ENCODE measurements at places on chromosomes 4 and X.

- no peak for DNase-seq
Observed at GRCh38 chr4:70838204-70838603, 1.5 kb downstream of the GRSF1 start.

GRCh38 chrX:130174045-130174704 lies 2.4 kb downstream of the RAB33A start:
- DNase-seq: no peak

GRCh38 chr4:65014078-65014477 lies 604.8 kb upstream of the TECRL start:
- DNase-seq: no peak

DNA sequence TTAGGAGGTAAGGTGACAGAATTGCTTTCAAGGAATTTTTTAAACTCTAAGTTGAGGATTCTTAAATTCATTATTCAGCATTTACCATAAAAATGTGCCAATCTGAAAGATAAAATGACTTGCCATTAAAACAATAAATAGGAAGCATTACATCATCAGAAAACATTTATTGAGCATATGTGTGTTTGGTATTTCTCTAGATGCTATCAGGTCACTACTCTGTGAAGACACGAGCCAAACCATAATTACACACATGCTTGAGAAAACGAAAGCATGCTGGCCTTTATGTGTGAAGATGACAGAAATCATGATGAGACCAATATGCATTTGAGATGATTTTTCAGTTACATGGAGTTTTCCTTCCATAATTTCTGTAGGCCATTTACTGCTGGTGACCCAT lies 12.3 kb upstream of the IL21 start:
- no peak for DNase-seq

DNA sequence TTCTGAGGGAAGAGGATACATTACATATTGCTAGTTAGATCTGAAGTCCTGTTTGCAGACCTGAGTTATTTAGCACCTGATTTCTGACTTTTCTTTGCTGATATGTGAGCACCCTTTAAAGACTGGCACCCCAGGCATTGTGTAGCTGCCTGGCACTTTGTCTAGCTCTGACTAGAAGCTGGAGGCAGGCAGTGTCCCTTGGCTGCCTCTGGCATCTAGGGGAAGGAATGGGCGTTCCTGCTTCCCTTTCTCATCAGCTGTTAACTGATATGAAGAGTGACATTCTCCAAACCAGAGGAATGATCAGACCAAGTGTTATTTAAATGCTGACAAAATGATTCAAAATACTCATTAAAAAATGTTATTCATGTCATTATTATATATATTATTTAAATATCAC lies 30.3 kb upstream of the SHISA3 start:
- no peak for DNase-seq

DNA sequence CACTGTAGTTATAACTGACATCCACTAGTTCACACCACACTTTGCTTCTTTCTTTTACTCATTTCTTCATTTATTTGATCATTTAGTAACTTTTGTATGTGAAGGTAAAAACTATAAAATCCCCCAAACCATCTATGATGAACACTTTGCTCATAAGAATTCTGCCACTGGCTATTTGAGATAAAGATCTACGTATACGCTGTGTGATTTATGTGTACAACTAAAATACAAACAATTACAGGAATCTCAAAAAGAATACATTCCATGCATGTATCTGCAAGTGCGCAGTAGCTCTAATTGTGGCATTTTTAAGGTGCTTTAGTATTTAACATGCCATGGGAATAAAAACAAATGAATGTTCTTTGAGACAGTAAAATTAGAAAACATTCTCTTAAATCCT lies 156.9 kb upstream of the NAP1L5 start:
- no peak for DNase-seq

- DNase-seq: no peak
Observed at GRCh38 chr4:142077048-142077447, 440.7 kb downstream of the IL15 start.

GRCh38 chr4:108920395-108921087 lies 157.7 kb upstream of the ETNPPL start:
- no peak for DNase-seq

DNA sequence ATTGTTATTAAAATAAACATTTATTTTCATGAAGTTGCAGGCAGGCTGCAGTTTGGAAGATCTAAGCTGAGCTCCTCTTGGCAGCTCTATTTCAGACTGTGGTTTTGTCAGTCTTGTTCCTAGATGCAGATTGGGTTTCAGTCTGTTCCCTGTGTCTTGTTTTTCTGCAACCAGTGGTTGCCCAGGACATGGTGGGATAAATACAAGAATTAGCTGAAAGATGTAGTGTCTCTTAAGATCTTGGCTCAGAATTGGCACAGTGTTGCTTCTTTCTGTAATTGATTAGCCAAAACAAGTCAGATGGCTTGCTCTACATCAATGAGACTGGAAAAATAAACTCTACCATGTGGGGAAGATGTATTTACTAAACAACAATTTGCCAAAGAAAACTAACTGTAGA lies 283.0 kb upstream of the BOD1L1 start:
- DNase-seq: no peak

GRCh38 chrX:1400049-1400448 lies 8.1 kb upstream of the SLC25A6 start:
- no peak for DNase-seq

GRCh38 chr4:128241425-128241913 lies 46.1 kb downstream of the PGRMC2 start:
- DNase-seq: no peak

DNA sequence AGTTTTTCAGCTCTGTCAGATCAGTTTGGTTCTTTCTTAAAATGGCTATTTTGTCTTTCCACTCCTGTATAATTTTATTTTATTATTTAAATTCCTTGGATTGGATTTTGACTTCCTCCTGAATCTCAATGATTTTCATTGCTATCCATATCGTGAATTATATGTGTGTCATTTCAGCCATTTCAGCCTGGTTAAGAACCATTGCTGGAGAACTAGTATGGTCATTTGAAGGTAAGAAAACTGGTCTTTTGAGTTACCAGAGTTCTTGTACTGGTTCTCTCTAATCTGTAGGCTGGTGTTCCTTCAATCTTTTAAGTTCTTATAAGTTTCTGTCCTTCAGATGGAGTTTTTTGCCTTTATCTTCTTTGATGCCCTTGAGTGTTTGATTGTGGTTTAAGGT lies 815.5 kb downstream of the KLHL13 start:
- no peak for DNase-seq

- no peak for DNase-seq
Observed at GRCh38 chrX:17020851-17021821, 74.7 kb downstream of the REPS2 start.

GRCh38 chrX:23900220-23900797 lies 7.4 kb downstream of the APOO start:
- no peak for DNase-seq

GRCh38 chr4:112895811-112896608 lies 153.4 kb upstream of the ANK2 start:
- no peak for DNase-seq

Measured in stimulated activated CD4-positive, alpha-beta T cell treated with anti-CD3 and anti-CD28 coated beads, Interleukin-2, amount 100 ng/mL, for 48 hours (primary cell).